NCI-H446 (cell line): ENCODE measurements at places on chromosomes 1 and 21.

- DNase-seq: no peak
These were observed 45.4 kb downstream of the NUAK2 start for GRCh38 chr1:205275916-205276688.

DNA sequence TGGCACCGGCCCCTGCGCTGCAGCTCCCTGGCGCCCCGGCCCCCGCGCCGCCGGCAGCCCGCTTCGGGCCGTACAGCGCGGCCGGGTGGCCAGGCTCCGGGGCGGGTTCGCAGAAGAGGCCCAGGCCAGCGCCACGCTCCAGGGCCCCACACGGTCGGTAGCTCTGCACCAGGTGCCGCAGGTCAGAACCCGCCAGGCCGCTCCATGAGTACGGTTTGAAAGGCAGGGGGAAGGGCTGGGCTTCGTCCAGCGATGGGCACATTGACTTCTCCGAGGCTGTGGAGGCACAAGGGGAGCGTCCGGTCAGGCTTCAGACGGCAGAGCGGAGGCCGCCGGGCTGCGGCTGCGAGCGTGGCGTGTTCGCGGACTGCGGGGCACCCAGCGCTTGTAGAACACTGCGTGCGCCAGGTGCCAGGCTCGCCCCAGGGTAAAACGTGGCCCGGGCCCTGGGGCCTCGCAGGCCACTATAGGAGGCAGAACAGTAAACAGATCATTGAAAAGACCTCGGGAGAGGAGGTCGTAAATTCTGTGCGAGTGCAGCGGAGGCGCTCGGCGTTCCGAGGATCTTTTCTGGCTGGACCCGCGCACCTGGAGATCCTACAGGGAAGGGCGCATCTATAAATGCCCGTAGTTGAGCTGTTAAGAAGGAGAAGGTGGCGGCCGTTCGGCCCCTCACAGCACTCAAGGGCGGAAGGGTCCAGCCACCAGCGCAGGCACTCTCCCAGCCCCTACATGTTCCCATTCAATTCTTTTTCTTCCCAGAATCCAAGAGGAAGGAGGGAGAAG is 5.7 kb downstream of the GFI1 start:
- DNase-seq: no peak

GRCh38 chr1:159121526-159121925 is 45.0 kb upstream of the AIM2 start:
- DNase-seq: no peak

- DNase-seq: peak; percentile 67
These were observed 1.9 kb upstream of the OR13G1 start for GRCh38 chr1:247681288-247681897.

GRCh38 chr1:167832693-167833092 is 81.2 kb downstream of the ADCY10 start:
- no peak for DNase-seq

GRCh38 chr1:156582388-156583017 is 3.0 kb downstream of the TTC24 start:
- DNase-seq: no peak
